KG1 (cell line): ENCODE measurements at places on chromosomes 7 and 10.

DNA sequence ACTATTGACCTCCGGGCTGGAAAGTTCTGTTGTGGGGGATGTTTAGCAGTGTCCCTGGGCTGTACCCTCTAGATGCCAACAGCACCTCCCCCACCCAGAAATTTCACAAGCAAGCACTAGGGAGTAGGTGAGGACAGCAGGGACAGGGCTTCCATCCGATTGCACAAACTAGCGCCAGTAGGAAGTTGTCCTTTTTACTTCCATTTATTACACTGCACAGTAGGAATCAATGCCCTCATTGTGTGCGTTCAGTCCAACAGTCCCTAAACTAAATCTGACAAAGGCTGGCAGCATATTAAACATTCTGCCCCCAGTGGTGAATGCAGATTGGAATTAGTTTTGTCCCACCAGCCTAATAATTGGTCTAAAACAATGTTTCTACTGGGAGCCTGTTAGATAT lies 6.4 kb upstream of the SOSTDC1 start:
- DNase-seq = no peak

GRCh38 chr7:96224685-96225084 lies 97.2 kb downstream of the SLC25A13 start:
- DNase-seq = no peak

DNA sequence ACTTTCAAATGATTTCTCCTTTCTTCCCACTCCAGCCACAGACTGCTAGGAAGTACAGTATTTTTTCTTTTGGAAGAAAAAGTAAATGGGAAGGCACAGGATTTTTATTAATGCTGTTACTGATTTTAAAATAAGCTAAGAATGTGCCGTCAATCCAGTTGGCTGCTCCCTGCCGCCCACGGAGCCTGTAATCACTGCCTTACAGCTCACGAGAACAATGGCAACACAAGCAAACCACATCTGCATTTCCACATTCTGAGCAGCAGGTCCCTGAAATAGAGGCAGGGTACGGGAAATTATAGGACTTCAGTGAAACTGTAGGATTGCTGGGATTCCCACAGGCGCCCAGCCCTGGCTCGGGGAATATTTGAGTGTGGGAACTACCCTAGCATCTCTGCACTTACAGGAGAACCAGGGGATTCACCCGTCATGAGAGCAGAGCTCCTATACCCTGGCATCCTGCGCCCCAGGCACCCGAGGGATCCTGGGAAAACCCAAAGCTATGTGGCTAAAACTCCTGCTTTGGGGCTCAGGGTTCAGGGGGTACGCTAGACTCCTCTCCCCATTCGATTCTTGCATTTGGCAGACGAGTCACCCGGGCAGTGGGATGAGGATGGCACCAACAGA lies 72.9 kb upstream of the TNS3 start:
- DNase-seq = no peak

DNA sequence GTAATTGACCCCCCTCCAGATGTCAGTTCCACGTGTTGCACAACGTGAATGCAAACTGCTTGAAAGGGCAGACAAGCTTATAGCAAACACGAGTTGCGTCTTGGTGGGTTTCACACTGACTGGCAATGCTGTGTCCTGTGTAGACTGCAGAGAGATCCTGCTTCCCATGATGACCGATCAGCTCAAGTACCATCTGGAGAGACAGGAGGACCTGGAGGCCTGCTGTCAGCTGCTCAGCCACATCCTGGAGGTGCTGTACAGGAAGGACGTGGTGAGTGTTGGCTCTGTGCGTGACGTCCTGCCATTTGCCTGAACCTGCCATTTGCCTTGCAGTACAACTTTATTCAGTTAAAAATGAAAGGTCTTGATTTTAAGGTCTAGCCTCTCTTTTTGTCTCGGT lies 71.1 kb downstream of the INSYN2A start:
- DNase-seq = no peak

DNA sequence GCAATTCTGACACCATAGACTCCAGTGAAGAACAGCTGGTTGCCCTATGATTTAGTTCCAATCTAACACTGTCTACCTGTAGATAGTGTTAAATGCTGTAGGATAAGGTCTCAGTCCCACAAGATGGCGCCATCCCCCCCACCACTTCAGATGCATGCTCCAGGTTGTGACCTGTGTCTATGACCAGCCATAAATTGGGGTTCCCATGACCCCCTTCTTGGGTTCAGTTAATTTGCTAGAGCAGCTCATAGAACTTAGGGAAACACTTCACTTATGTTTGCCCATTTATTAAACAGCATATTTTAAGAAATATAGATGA lies 13.1 kb downstream of the CCSER2 start:
- DNase-seq = no peak

- no peak for DNase-seq
Measured at GRCh38 chr10:66629996-66630395, 295.8 kb upstream of the LRRTM3 start.

DNA sequence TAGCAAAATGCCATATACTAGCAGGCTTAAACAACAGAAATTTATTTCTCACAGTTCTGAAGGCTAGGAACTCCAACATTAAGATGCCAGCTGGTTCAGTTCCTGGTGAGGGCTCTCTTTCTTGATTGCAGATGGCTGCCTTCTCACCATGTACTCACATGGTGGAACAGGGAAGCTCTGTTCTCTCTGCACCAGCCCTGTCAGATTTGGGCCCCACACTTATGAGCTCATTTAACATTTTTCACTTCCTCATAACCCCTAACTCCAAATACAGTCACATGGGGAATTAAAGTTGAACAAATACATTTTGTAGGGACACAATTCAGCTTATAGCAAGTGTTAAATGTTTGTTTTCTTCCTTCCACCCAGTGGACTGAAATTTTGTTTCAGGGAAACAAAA lies 218.6 kb upstream of the TAC1 start:
- no peak for DNase-seq

DNA sequence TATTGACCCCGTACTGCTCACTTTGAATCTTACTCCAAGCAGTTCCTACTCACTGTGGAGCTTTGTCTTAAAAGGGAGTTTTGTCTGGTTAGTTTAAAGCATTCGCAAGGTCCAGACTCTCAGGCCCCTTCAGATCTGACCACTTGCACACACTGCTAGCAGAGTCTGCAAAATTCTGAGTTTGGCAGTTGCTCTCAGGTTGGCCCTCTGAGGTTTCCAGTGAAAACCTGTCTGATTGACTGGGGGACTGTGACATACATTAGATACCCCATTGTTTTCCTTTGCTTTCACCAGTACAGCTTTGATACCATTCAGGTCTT lies 149.2 kb downstream of the XPNPEP1 start:
- no peak for DNase-seq

- DNase-seq = no peak
Measured at GRCh38 chr7:142319970-142320369, 62.1 kb upstream of the PRSS58 start.

GRCh38 chr7:107570298-107570697 lies 6.5 kb downstream of the DUS4L start:
- DNase-seq = no peak

DNA sequence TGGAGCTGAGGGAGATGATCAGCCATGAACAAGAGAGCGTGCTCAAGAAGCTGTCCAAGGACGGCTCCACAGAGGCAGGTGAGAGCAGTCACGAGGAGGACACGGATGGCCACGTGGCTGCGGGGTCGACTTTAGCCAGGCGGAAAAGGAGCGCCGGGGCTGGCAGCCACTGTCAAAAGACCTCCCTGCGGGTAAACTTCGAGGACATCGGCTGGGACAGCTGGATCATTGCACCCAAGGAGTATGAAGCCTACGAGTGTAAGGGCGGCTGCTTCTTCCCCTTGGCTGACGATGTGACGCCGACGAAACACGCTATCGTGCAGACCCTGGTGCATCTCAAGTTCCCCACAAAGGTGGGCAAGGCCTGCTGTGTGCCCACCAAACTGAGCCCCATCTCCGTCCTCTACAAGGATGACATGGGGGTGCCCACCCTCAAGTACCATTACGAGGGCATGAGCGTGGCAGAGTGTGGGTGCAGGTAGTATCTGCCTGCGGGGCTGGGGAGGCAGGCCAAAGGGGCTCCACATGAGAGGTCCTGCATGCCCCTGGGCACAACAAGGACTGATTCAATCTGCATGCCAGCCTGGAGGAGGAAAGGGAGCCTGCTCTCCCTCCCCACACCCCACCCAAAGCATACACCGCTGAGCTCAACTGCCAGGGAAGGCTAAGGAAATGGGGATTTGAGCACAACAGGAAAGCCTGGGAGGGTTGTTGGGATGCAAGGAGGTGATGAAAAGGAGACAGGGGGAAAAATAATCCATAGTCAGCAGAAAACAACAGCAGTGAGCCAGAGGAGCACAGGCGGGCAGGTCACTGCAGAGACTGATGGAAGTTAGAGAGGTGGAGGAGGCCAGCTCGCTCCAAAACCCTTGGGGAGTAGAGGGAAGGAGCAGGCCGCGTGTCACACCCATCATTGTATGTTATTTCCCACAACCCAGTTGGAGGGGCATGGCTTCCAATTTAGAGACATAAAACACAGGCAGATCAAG lies 3.3 kb downstream of the GDF2 start:
- no peak for DNase-seq

DNA sequence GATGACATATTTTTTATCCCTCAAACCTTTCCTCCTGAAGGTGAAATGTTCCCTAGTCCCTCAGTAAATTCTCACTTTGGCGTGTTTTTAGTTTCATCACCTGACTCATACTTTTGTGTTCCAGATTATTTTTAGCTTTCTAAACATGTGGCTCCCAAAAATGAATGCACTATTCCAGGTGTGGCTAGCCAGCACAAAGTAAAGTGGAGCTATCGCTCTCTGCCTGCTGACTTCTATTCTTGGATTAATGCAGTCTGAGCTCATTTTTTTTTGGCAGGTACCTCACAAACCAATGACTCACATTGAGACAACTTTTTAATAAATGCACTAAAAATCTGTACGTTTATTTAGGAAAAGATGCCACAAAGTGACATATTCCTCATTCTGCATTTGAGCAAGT lies 58.8 kb upstream of the LANCL2 start:
- DNase-seq = no peak

- no peak for DNase-seq
Measured at GRCh38 chr10:102752934-102753664, 9.4 kb downstream of the WBP1L start.

GRCh38 chr10:77293347-77293746 lies 344.3 kb downstream of the KCNMA1 start:
- DNase-seq = no peak

DNA sequence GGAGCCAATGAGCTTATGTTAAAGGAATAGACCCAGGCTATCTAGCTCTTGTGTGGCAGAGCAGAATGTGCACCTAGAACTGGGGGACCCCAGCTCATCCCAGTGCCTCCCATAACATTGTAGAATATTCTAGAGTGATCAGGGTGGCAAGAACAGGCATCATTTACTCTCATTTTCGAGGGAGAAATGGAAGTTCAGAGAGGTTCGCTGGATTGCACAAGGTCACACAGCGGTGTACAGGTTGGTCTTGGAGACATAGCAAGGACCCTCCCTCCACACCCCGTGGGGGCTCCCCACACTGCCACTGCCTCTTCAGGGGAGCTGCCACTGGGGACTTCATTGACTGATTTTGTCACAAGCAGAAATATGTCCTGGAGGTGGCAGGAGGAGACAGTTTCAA lies 8.9 kb downstream of the MUC12 start:
- DNase-seq = no peak

DNA sequence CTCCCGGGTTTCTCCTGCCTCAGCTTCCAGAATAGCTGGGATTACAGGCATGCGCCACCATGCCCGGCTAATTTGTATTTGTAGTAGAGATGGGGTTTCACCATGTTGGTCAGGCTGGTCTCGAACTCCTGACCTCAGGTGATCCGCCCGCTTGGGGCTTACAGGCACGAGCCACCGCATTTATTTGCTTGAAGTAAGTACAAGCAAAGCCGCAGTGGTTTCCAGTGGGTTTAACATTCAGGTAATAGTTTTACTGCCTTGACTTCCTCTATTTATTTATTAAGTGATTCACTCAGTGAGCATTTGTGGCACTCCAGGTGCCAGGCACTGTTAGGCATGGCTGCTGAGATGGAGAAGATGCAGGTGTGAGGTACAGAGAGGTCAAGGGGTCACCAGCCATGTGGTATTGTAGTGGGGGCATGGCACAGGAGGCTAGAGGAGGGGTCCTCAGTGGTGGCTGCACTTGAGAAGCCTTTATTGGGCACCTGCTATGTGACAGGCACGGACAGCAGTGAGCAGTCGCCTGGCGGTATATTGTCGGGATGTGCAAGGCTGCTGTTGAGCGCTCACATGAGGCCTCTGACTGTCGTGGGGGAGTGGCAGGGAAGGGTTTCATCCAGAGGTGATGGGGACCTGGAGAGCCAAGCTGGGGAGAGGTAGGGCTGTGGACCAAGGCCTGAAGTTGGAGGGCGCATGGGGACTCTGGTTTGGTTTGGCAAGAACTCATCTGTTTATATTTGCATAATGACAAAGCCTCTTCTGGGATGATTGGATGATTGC lies 54.9 kb downstream of the DOCK1 start:
- DNase-seq = no peak

DNA sequence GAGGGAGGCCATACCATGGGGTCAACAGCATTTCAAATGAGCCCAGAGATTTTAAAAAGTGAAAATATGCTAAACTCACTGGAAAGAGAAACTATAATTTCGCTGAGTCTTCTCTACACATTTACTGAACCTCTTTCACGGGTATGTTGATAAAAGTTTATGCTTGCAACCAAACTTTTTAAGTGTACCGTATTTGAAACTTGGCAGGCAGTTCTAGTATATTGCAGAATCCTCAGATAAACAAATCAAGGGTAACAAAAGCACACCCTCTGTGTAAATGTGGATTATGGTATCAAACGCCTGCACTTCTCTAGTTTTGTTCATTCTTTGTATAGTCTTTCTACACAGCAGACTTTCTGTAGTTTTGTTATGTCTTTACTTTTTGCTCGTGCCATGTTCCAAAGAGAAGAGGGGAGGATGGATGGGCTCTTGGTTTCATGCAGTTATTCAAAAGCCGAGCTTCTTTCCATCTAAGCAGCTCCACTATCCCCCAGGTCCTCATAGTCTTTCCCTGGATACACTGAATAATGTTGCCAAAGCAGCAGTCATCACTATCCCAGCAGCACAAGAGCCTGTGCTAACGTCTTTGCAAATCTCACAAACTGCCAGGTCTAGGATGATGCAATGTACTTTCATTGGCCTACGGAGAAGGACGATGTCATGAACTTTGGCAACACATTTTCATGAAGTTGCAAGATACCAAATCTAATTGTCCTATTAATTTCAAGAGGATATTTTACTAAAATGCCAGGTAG lies 131.2 kb downstream of the MPP7 start:
- no peak for DNase-seq

DNA sequence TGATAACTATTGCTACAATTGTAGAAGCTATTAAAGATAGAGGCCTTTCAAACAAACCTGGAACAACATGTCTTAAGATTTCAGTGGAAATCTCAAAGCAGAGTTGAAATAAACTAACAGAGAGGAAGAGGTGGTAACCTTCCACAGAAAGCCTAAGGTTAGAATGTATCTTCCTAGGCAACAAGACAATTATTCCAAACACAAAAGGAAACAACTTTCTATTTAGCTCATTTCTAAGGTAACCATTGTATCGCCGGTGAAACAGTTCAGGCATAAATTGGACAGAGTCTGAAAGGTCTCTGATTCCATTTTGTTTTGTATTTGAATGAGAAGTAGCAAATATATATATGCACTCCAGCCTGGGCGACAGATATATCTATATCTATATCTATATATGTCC lies 30.7 kb upstream of the HYCC1 start:
- no peak for DNase-seq

- no peak for DNase-seq
Measured at GRCh38 chr7:51128545-51129435, 187.8 kb downstream of the COBL start.
